Right renal pelvis (tissue), 4 donors: ENCODE measurements at places on chromosomes 2 and 18.

- no peak for DNase-seq
Measured at GRCh38 chr2:38775921-38776225, 2.1 kb upstream of the GEMIN6 start.

DNA sequence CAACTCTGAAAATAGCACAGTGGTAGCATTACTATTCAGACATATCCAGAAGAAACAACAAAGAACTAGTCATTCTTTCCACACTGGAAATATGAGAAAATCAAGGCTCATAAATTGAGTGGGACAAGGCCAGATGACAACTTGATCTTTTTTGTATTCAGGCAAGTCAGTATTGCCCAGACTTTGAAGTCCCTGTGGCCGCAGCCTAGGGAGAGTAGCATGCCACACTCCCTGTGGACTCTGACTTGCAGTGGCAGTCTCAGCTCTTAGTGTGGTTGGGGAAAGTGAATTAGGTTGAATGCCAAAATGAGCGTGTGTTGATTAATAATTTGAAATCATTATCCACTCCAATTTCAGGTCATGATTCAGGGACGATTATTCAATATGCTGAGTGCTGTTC lies 53.8 kb upstream of the TMEM177 start:
- no peak for DNase-seq

- DNase-seq, result no peak
Measured at GRCh38 chr2:172623249-172623965, 67.5 kb downstream of the PDK1 start.

DNA sequence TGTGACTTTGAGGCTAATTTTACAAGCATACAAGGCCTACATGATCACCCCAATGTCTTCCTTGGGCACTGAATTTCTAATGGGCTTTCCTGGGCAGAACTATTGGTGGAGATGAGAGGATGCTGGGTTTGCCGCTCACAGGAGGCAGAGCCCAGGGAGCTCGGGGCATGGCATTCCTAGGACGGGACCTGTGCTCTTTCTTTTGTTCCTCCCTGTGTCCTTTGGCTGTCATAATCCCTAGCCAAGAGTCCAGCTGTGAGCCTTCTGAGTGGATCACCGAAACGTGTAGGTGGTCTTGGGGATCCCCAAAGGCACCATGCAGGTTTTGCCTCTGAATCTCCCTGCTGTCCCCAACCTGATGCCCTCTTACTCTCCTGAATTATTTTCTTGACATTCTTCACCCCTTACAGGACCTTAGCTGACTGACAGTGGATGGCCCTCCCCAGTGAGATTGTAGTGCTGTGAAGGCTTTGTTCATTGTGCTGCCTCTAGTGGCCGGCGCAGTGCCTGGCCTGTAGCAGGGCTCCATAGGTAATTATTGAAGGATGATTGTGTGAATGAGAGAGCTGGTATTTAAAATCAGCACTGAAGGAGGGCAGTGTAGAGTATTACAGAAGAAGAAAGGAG lies 221.9 kb downstream of the ZNF407 start:
- DNase-seq, result no peak

GRCh38 chr2:220887876-220888275 lies 684.2 kb downstream of the EPHA4 start:
- DNase-seq, result no peak

DNA sequence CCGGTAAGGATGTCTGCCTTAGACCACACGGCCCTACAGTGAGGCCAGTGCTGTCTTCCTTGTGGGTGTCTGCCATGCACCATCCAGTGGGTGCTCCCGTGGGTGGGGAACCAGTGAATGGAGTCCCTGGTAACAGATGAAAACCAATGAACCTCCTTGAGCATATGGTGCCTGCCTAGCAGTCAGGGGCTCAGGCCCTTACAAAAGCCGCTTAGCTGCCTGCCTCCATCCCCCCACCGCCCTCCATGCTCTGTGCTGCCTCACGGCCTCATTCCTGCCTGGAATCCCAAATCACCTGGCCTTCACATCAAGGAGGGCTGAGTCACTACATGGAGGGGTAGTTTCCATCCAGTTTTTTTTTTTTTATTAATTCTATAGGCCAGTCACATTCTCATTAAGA lies 30.8 kb upstream of the TRIB2 start:
- no peak for DNase-seq

GRCh38 chr2:224594840-224595239 lies 9.7 kb upstream of the CUL3 start:
- no peak for DNase-seq

GRCh38 chr2:96687266-96687665 lies 44.7 kb downstream of the FER1L5 start:
- no peak for DNase-seq

DNA sequence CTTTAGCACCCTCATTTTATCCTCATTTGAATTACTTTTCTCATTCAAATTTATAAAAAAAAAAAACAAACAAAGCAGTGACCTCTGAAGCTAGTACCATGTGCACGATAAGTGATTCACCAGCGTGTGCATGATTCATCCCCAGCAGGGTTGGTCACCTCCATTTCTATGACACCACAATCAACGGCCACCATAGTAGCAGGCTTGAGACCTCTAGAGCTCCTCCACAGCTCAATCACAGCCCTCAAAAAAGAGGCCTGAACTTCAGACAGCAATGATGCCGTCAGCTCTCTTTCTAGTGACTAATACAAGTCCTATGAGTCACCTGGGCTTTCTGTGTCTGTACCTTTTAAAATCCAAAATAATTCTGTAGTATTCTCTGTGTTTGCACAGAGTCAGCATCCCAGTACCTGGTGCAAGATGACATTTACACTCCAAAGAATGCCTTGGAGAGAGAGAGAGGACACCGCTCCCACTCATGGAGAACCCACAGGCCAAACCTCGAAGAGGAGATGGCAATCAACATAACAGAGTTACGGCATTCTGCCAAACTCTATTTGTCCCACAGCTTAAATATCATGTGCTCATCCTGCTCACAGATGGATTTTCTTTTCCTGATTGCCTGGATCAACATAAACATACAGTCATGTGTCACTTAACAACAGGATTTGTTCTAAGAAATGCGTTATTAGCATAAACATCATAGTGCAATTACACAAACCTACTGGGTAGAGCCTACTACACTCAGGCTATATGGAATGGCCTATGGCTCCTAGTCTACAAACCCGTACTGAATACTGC lies 58.7 kb downstream of the L3MBTL4 start:
- no peak for DNase-seq

DNA sequence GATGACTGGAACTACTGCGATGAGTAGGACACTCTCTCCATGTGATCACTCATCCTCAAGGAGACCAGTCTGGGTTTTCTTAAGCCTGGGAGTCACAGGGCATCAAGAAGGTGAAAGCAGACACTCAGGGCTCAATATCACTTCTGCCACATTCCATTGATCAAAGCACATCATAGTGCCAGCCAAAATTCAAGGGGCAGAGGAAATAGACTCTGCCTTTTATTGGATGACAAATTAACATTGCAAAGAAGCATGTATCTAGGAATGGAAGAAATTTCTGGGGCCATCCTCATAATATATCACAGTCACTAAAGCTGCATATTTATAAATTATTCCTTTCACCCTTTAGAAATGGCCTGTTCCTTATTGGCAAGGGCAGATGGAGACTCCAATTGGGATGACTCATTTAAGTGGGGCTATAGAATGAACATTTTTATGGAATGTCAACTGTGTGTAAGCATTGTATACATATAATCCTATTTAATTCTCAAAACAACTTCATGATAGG lies 114.8 kb upstream of the CDC42EP3 start:
- DNase-seq, result no peak

DNA sequence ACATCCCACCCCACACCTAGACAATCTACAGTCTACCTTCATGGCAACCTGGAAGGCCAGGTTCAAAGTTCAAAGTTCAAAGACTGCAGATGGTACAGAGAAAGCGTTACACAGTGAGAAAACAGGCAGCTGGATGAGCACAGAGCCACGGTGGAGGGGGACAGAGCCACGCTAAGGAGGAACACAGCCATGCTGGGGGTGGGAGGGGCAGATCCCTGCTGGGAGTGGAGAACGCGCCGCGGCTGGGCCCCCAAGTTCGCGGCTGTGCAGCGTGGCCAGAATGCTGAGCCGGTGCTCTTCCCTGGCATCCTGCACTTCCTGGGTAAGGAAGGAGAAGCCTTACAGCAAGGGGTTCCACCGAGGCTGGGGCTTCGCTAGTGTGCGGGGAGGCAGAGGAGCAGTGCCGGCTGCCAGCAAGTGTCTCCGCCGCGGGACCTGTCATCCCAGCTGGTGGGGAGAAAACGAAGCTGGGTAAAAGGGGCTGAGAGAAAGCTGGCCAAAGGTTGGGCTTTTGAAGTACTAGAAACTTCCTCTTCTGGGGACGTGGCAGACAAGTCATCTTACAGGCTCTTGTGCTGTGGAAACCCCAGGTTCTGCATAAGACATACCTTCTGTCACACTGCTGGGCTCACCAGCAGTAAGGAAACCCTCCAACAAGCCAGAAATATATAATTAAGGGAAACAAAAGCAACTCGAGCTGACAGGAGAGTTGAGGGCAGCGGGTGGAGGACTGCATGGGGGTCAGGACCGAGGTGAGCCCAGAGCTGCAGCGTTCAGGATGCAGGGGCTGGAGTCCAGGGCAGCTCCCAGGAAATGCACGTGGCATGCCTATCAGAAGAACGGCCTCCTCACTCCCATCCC lies 115.5 kb downstream of the HDAC4 start:
- DNase-seq, result no peak

GRCh38 chr18:51867767-51868166 lies 472.2 kb upstream of the DCC start:
- peak; percentile 11 for DNase-seq

DNA sequence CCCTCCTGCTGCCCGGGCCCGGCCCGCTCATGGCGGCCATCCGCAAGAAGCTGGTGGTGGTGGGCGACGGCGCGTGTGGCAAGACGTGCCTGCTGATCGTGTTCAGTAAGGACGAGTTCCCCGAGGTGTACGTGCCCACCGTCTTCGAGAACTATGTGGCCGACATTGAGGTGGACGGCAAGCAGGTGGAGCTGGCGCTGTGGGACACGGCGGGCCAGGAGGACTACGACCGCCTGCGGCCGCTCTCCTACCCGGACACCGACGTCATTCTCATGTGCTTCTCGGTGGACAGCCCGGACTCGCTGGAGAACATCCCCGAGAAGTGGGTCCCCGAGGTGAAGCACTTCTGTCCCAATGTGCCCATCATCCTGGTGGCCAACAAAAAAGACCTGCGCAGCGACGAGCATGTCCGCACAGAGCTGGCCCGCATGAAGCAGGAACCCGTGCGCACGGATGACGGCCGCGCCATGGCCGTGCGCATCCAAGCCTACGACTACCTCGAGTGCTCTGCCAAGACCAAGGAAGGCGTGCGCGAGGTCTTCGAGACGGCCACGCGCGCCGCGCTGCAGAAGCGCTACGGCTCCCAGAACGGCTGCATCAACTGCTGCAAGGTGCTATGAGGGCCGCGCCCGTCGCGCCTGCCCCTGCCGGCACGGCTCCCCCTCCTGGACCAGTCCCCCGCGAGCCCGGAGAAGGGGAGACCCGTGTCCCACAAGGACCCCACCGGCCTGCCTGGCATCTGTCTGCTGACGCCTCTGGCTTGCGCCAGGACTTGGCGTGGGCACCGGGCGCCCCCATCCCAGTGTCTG lies 767 bp downstream of the RHOB start:
- no peak for DNase-seq

GRCh38 chr2:28373854-28374253 lies 18.8 kb upstream of the FOSL2 start:
- DNase-seq, result no peak

DNA sequence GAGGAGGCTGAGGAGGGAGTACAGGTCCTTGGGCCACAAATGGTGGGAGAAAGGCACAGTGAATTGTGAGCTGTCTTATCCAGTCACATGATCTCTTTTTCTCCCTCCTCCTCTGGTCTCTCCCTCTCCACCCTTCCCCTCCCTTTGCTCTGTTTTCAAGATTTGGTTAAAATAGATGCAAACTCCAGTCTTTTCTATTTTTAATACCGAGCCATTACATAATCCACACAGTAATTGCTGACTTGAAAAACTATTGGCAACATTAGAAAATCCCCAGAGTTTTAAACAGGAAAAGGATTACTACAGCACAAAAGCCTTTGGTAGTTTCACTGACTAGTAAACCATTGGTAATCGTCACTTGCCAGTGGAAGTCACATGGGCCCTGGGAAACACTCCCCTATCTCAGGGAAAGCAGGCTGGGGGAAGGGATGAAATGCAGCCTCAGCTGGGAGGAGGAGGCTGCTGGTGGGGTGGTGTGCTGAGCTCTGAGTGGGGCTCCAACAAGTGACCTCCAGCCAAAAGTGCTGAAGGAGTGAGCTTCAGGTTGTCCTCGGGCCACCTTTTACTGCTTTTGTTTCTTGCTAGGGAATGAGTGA lies 57.4 kb upstream of the PCBP1 start:
- DNase-seq, result peak; percentile 18

GRCh38 chr2:12684471-12684936 lies 32.2 kb upstream of the TRIB2 start:
- DNase-seq, result no peak

DNA sequence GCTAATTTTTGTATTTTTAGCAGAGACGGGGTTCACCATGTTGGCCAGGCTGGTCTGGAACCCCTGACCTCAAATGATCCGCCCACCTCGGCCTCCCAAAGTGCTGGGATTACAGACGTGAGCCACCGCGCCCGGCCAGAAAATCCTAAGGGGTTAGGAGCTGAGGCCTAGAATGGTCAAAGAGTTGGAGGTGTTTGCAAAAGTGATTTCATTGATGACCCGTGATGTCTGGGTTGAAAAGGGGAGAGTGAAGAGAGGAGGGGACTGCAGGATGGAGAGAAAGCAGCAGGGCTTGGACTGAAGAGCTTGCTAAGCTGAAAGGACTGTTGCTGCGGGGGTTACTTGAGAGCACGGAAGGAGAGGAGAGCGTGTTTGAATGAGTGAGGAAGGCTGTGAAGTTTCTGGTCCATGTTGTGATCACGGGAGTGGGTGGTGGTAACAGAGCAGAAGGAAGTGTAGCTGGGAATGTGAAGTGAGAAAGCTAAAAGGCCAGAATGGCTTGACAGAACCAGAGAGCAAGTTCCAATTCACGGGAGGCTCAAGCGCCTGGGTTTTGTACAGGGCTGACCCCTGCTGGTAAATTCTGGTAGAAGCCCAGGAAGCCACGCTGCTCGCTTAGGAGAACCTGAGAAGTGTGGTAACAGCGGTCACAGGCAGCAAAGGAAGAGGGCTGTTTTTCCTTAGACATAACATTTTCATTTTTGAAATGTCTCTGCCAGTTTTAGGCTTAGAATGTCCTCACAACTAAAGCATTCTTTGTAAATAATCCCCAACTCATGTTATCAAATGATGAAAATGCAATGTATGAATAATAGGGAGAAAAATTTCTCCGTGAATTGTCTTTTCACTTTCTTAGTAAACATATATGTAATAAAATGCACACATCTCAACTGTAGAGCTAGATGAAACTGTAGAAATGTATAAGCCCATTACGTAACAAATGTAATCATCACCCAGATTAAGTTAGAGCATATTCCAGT lies 40.5 kb upstream of the ACTR2 start:
- peak; percentile 75 for DNase-seq

DNA sequence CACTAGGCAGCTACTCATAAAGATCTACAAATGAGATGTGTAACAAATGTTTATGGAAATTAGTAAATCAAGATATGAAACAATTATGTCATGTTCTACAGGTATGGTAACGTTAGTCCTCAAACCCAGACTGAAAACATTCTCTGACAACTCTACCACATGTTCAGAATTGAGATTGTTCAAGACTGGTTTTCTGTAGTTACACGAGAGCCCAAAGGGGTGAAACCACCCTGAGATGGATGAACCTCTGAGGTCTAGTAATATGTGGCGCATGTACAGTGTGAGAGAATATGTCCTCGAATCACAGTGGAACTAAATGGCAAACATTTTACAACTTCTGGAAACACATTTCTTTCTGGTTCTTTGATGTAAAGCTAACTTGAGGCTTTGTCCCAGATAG lies 614.3 kb downstream of the ZEB2 start:
- DNase-seq, result no peak

- DNase-seq, result no peak
Measured at GRCh38 chr2:241565411-241565810, 6.9 kb downstream of the BOK start.
